ENCODE measurements at places on chromosomes 7 and 10.

- DNase-seq: no peak
Measured at GRCh38 chr7:2729893-2730716, 42.1 kb downstream of the AMZ1 start.

DNA sequence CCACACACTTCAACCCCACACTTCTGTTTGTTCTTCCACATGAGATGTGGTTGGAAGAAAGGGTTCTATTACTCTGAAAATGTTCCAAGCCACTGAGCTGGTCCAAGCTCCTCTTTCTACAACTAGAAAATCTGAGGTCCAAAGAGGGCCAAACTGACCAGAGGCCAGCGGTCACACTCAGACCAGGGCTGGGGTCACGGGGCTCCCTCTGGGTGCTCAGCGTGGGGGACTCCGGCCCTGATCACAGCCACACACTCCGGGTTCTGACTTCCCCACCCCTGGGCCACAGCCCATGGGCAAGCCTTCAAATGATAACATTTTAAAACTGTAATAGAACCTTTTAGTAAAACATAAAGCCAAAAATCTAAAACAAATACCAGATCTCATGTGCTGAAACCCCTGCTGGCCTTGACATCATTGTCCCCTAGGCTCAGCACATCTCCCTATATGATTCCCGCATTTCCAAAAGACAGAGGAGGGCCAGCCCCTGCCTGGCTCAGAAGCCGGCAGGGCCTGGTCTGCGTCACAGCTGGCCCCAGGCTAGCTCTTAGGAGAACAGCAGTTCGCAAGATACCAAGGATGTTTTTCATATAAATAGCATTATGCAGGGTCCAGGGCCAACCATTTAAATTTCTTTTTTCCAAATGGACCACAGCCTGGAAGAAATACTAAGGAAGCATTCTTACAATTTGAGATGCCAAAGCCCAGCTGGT lies 3.3 kb downstream of the CRYGN start:
- DNase-seq: no peak

- DNase-seq: no peak
Measured at GRCh38 chr7:116686812-116687419, 14.9 kb downstream of the MET start.

DNA sequence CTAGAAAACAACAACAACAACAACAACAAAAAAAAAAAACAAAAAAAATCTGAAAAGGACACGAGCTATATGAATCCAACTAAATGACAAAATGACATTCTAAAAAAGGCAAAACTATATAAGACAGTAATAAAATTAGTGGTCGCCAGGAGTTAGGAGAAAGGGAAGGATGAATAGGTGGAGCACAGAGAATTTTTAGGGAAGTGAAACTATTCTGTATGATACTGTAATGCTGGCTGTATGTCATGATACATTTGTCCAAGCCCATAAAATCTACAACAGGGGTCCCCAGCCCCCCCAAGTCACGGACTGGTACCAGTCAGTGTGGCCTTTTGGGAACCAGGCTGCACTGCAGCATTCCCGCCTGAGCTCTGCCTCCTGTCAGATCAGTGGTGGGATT lies 2.8 kb upstream of the PUS7 start:
- no peak for DNase-seq

GRCh38 chr7:143978585-143978984 lies 21.5 kb upstream of the OR6B1 start:
- DNase-seq: no peak

DNA sequence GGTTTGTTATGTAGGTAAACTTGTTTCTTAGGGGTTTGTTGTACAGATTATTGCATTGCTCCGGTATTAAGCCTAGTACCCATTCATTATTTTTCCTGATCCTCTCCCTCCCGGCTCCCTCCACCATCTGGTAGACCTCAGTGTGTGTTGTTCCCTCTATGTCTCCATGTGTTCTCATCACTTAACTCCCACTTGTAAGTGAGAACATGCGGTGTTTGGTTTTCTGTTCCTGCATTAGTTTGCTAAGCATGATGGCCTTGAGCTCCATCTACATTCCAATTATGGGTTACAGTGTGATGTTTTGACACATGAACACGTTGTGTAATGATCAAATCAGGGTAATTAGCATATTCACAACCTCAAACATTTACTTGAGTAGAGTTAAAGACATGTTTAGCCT lies 237.5 kb downstream of the ABCA13 start:
- DNase-seq: no peak

DNA sequence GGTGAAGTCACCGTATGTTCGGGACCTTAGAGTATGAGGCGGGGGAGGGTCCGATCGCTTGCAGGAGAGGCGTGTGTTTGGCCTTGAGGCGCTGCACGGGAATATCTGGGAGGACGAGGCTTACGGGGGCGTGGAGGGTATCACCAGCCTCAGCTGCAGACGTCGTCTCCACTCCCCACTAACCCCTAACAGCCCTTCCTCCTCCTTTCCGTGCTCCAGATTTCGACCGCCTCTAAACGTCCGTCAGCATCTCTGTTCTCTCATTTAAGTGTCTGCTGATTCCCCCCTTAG lies 23.5 kb upstream of the ZNF12 start:
- no peak for DNase-seq

DNA sequence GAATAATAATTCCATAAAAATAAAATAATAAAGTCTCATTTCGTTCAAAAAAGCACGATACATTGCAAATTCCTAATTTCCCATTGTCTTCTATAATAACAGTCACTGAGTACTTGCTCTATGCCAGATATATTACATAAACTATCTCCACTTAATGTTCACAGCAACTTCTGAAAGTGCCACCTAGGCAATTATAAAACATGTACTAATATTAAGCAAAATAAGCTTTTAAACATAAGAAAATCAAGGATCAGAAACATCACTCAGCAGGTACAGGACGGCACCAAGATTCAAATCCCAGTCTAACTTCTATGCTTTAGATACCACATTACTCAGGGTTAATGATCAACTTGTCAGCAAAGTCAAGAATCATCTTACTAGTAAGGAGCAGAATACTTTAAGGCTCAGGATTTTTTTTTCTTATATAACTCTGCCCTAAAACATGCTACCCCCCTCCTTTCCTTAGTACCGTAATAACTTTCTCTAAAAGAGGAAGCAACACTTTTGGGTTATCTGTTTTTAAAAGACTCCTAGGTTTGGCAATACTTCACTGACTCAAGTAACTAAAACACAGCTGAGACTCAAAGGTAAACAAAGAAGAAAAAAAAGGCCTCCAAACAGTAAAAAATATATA lies 51.3 kb downstream of the USP6NL start:
- no peak for DNase-seq

DNA sequence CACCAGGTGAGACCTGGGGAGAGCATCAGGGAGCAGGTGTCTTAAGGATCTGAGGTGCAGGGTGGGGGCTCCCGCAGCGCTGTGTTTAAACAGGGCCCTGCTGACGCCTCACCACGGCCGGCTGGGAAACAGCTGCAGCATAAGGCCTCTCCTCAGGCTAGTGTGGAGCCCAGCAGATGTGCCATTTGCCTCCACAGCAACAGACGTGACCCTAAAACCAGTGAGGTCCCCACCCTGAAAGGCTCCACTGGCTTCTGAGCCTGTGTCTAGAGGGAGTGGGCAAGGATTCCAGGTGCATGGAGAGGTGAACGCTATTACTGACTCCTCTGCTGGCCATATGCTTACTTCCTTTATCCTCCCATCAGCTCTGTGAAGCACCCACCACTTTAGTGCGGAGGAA lies 47.8 kb downstream of the SYPL1 start:
- no peak for DNase-seq

DNA sequence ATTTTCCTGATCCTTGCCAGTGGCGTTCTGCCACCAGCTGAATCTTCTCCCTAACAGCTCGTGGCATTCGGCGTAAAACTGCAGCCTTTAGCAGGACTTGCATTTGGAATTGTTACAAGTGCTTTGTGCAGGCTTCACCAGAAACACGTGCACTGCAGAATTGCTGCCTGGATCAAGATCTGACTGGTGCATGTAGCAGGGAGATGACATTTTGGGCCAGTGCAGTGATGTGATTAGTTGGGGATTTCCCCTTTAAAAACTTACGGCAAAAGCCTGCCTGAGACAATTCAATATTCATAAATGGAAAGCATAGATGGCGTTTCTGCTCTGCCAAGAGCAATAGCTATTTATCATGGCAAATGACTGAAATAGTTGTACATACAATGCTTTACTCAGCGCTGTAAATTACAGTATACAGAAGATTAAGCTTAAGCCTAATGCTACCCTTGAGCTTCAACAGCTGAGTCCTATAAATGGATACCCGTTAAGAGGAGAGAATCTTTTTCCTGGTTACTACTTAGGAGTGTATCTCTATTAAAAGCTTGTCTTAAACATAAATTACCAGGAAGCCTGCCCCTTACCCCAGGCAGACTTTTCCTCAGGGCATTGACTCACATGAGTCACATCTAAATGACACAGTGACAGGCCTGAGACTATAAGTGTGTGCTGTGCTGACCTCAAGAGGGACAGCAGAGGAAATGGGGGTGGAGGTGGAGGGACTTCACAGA lies 106.3 kb downstream of the ATXN7L1 start:
- DNase-seq: no peak

DNA sequence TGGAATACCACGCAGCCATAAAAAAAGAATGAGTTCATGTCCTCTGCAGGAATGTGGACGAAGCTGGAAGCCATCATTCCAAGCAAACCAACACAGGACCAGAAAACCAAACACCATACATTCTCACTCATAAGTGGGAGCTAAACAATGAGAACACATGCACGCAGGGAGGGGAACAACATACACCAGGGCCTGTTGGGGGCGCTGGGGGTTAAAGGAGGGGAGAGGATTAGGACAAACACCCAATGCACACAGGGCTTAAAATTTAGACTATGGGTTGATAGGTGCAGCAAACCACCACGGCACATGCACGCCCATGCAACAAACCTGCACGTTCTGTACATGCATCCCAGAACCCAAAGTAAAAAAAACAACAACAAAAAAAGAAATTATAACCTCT lies 23.3 kb downstream of the RNF133 start:
- DNase-seq: no peak

DNA sequence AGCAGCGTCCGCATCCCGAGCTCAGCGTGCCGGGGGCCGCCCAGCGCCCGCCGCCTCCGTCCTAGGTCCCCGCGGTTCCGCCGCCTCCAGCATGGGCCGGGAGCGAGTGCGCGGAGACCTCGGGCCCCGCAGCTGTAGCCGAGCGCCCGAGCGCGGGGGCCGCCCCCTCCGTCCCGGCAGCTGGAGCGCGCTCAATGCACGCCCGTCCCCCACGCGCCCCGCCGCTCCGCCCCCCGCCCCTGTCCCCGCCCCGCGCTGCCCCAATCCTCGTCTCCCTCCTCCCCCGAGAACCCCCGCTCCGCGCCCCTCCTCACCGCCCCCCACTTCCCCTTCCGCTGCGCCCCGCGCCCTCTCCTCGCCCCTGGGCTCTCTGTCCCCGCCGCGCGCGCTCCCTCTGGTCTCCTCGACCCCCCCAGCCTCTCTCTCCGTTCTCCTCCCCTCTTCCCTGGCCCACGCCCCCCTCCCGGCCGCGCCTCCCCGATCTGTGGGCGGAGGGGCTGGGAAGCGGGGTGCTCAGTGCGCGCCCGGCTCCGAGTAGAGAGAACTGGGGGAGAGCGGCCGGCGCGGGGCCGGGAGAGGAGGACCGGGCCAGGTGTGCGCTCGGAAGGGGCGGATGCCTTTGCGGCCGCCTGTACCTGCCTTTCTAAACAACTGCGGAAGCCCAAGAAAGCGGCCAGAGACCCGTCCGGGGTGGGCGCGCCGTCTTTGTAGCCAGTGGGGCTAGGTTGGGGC lies at the start of gene VIPR2:
Gene VIPR2, minus strand, starts transcription at position 110 of the 732 bp plus-strand sequence. Its CDS starts 96 bp downstream, at position 14.
- no peak for DNase-seq

DNA sequence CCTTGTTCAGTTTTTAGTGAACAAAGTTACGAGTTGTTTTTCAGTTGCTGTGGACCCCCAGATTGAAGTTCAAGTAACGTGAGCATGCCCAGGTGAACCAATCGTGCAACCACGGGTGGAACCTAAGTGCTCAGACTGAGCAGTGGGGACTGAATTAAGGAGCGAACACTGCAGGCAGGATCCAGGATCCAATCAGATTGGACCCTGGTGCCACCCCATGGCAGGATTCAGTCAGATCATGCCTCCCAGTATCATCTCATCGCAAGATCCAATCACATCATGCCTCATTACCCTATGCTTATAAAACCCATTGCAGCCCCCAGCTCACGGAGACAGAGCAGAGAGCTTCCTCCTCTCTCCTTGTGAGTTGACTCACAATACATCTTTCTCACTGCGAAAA lies 80.9 kb downstream of the PFKFB3 start:
- no peak for DNase-seq

GRCh38 chr10:52351914-52352330 lies 37.8 kb downstream of the DKK1 start:
- DNase-seq: no peak

GRCh38 chr10:23106331-23107072 lies 11.1 kb downstream of the MSRB2 start:
- DNase-seq: no peak

DNA sequence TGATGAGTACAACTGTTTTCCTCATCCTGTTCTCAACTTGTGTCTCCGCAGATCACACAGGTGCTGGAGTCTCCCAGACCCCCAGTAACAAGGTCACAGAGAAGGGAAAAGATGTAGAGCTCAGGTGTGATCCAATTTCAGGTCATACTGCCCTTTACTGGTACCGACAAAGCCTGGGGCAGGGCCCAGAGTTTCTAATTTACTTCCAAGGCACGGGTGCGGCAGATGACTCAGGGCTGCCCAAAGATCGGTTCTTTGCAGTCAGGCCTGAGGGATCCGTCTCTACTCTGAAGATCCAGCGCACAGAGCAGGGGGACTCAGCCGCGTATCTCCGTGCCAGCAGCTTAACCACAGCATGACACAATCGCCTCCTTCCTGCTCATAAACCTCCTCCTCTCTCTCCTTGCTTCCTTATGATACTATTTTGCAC lies 126.7 kb upstream of the PRSS58 start:
- DNase-seq: no peak

DNA sequence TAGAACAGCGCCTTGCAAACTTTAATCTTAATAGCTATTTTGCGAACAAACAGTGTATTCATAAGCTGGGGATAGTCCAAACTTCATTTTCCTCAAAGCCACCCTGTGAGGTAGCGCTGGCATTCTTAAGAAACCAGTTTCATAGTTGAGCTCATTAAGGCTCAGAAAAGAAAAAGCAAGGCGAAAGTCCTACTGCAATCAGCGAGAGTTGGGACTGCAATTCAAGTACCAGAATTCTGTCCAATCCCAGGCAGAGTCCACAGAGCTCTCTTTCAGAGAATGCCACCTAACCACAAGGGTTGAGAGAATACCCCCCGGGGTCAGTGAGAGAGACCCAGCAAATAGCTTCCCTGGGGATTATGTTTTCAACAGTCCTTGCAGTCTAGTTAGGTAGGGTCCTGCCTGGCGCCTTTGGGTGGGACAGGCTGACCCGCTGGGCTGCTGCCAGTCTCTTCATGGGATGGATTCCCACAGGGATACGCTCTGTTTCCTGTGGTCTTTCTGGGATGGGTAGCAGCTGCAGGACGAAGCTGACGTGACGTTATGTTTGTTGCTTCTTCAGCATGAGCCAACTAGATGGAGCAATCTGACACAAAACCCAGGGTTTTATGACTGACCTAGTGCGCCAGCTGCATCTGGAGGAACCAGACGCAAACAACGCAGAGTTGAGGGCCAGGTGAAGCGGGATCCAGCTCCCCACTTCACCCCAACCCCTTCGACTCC lies 16.0 kb downstream of the BMPER start:
- DNase-seq: no peak

GRCh38 chr7:45689011-45689796 lies 115.0 kb downstream of the ADCY1 start:
- no peak for DNase-seq

GRCh38 chr10:68576118-68576517 lies 16.0 kb downstream of the TET1 start:
- DNase-seq: no peak
